NCI-H1436 (cell line): ENCODE measurements at places on chromosomes 7 and 10.

GRCh38 chr10:1299041-1299726 lies 243.0 kb downstream of the WDR37 start:
- DNase-seq = no peak

GRCh38 chr10:119358152-119358512 lies 150.8 kb downstream of the GRK5 start:
- DNase-seq = no peak

DNA sequence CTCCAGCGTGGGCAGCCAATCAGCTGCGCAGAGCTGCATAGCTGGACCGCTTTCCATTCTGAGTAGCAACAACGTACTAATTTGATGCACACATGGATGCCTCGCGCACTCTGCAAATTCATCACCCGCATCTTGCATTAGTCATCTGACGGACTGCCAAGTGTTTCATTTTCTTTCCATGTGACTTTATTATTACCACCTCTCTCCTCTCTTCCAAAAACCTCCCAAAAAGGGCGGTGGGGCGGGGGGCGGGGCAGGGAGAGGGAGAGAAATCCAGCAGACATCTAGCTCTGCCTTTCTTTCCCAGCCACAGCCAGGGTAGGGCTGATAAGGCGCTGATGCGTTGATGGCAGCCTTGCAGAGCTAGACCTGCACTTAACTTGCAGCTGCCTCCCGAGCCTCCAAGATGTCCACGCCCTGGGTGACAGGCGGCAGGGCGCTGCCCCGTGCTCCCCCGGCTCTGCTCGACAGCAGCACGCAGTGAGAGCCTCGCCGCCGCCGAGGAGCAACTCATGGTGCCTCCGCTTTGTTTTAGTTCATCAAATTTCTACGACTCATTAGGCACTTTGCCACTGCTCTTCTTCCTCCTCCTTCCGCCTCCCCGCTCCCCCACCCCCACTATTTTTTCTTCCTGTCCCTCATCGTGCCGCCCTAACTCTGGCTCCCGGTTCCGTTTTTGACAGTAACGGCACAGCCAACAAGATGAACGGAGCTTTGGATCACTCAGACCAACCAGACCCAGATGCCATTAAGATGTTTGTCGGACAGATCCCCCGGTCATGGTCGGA lies 147.3 kb downstream of the CELF2 start:
- DNase-seq = no peak

GRCh38 chr7:141410353-141411000 lies 140.7 kb upstream of the AGK start:
- DNase-seq = no peak

DNA sequence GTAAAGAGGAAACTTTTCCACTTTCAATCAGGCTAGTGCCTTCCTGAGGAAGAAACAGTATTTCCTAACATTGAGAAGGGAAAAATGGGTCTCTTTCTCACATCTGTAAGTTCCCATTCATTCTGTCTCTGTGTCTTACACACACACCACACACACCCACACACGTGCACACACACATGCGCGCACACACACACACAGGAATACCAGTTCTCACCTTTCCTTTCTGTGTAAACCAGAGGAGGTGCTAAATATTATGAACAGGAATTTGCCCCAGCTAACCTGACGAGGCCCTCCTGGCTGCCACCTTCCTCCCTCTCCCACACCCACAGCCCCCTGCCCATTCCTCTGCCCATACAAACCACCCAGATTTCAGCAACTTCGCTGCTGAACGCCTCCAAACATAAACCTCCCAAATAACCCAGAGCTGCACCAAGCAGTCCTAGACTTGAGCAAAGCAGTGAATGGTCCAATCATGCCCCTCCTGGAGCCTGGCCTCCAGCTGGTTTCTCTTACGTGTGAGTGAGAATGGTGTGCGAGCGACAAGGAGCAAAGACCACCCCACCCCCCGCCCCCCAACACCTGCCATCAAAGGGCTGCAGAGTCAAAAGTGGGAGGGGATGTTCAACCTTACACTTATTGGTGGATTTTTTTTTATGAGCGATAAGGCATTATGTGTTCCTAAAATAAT lies 190.5 kb downstream of the HECW1 start:
- no peak for DNase-seq

- peak; percentile 84 for DNase-seq
Observed at GRCh38 chr7:11776039-11776438, 56.0 kb downstream of the THSD7A start.

DNA sequence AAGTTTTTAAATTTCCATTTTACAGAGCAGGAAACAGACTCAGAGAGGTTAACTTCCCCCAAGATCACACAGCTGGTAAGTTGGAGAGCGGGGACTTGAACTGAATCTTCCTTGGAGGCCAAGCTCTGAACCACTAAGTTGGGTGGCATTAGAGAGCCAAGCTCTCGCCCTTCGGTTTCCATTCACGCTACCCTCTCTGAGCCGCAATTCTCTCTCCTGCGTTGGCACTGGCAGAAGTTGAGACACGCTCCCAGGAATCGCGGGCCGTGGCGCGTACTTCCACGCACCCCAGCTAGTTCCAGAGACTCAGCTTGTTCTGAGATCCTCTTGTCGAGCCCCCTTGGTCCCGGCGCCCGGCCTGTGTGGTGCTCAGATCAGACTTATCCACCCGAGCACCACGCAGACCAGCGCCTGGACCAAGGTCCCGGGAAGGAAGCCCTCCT lies 29.3 kb upstream of the VAX1 start:
- DNase-seq = no peak

GRCh38 chr10:46538155-46538554 lies 18.3 kb downstream of the GPRIN2 start:
- no peak for DNase-seq

DNA sequence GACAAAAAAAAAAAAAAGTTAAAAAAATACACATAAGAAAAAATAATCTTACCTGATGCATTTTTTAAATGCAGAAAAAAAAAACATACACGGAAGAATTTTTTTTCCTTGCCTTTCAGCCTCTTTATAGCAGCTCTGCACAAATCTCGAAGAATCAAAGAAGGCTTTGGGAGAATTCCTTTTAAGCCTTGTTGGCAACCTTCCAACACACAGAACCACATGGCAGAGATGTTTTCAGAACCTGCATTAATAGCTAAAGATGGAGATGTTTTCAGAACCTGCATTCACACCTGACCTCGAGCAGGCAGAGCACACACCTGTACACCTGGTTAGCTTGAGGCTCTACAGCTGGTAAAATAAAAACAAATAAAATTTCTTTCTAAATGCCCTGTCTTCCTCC lies 65.6 kb downstream of the DOCK4 start:
- no peak for DNase-seq

DNA sequence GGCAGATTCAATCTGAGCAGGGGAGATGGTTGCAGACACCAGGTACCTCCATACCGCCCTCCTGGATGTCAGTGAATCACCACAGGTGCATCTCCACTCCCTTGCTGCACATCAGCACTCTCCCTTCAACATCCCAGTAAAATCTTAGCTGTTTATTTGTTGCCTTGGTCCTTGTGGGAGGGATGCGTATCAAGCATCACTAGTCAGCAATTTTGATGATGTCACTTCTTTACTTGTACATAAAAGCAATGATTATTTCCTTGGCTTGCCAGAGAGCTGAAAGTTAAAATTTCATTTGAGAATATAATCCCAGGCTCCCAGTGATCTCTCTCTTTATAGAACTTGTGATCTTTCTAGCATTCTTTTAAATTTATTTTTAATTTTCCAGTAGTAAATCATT lies 49.5 kb downstream of the TMEM168 start:
- no peak for DNase-seq

- no peak for DNase-seq
Observed at GRCh38 chr10:92886334-92886961, 38.1 kb downstream of the EXOC6 start.

GRCh38 chr7:22849662-22850061 lies 27.0 kb upstream of the TOMM7 start:
- no peak for DNase-seq

- DNase-seq = no peak
Observed at GRCh38 chr10:59878915-59879314, 27.4 kb downstream of the CCDC6 start.
